ENCODE measurements at places on chromosomes 7 and 10. TPM values are rescaled to one million over a fixed set of nuclear protein-coding genes. Genes with fewer than 3 reads are reported as not detected.
A peak's percentile ranks its signal among the peaks of the same experiment; 100 is the strongest.

GRCh38 chr10:14456218-14456869 lies 125.6 kb upstream of the FRMD4A start:
- no peaks in the 10 kb centered on the region for H3K36me3 ChIP-seq
- H3K4me1 ChIP-seq, result no peaks in the 10 kb centered on the region

GRCh38 chr10:80451132-80451531 lies 3.0 kb upstream of the TSPAN14 start:
- no peak overlapping the region for H3K27ac ChIP-seq
- H3K4me3 ChIP-seq, result no peak overlapping the region
- H3K27me3 ChIP-seq, result no peaks in the 10 kb centered on the region
- H3K36me3 ChIP-seq, result no peaks in the 10 kb centered on the region
- peaks cover 19% of the 10 kb centered on the region for H3K4me1 ChIP-seq

- no peaks in the 10 kb centered on the region for H3K27me3 ChIP-seq
- no peaks in the 10 kb centered on the region for H3K36me3 ChIP-seq
- H3K4me1 ChIP-seq, result no peaks in the 10 kb centered on the region
- no peak for DNase-seq
- no peak overlapping the region for H3K27ac ChIP-seq
Observed at GRCh38 chr7:110856704-110857103, 234.2 kb upstream of the LRRN3 start.

DNA sequence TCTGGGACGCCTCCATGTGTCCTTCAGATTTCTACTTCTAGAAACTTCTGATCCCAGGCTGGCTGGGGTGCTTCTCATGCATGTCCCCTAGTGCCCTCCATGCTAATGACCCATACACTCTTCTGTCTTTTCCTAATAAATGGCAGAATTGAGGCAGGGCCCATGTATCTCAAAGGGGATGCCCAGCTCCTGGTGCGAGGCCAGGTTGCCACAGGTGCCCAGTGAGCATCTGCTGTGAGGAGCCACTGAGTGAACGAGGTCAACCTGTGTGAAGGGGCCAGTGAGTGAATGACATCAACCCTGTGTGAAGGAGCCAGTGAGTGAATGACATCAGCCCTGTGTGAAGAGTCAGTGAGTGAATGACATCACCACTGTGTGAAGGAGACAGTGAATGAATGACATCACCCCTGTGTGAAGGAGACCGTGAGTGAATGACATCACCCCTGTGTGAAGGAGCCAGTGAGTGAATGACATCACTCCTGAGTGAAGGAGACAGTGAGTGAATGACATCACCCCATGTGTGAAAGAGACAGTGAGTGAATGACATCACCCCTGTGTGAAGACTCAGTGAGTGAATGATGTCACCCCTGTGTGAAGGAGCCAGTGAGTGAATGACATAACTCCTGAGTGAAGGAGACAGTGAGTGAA lies 478.9 kb downstream of the PTPRN2 start:
- no peak overlapping the region for H3K27ac ChIP-seq
- no peaks in the 10 kb centered on the region for H3K36me3 ChIP-seq
- peaks cover 6% of the 10 kb centered on the region for H3K27me3 ChIP-seq

DNA sequence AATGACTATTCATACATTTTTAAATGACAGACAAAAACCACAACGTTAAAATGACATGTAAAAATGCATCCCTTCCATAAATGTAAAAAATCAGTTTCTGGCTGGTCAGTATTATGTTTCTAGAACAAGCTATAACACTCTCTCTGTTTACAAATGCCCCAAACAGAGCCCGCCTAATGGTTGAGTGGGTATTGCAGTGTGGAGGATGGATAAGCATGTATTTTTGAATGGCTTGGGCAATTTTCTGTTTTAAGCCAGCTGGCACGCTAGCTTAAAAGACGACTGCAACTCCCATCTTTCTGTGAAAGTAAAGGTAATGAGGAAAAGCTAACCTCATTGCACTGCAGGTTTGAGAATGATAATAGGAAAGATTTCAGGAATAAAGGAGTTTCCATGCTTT lies 430.7 kb downstream of the PARD3 start:
- no peaks in the 10 kb centered on the region for H3K4me1 ChIP-seq
- H3K27me3 ChIP-seq, result no peaks in the 10 kb centered on the region
- no peak for DNase-seq
- H3K4me3 ChIP-seq, result no peak overlapping the region

GRCh38 chr7:103704701-103705100 lies 258.7 kb upstream of the SLC26A5 start:
- no peak overlapping the region for H3K4me3 ChIP-seq
- H3K27ac ChIP-seq, result no peak overlapping the region
- no peaks in the 10 kb centered on the region for H3K4me1 ChIP-seq
- no peak for DNase-seq
- H3K36me3 ChIP-seq, result no peaks in the 10 kb centered on the region

DNA sequence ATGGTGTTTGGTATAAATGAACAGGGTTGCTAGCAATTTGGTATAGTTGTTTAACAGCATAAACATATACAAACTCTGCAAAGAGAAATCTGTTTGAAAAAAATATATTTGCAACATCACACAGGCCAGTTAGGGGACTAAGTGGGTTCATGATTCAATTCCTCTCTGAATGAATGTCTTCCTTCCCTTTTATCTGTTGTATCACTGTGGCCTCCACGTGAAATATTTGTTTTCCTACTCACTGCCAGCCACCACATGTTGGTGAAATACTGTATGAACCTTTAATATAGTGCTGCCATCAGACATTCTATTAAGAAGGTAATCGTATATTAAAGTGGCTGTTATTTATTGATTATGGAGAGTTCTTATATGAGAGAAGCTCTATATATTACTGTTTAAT lies 157.0 kb downstream of the ARID5B start:
- H3K27me3 ChIP-seq, result no peaks in the 10 kb centered on the region
- no peak for DNase-seq
- H3K4me1 ChIP-seq, result peaks cover 25% of the 10 kb centered on the region
- no peak overlapping the region for H3K27ac ChIP-seq

GRCh38 chr10:45235798-45236220 lies 79.6 kb downstream of the OR13A1 start:
- H3K4me1 ChIP-seq, result no peaks in the 10 kb centered on the region
- H3K36me3 ChIP-seq, result no peaks in the 10 kb centered on the region
- no peak overlapping the region for H3K27ac ChIP-seq
- H3K4me3 ChIP-seq, result no peak overlapping the region
- DNase-seq, result no peak

GRCh38 chr7:21526448-21526847 lies 16.4 kb upstream of the DNAH11 start:
- no peaks in the 10 kb centered on the region for H3K36me3 ChIP-seq
- no peaks in the 10 kb centered on the region for H3K27me3 ChIP-seq
- no peak overlapping the region for H3K27ac ChIP-seq
- H3K4me1 ChIP-seq, result no peaks in the 10 kb centered on the region

DNA sequence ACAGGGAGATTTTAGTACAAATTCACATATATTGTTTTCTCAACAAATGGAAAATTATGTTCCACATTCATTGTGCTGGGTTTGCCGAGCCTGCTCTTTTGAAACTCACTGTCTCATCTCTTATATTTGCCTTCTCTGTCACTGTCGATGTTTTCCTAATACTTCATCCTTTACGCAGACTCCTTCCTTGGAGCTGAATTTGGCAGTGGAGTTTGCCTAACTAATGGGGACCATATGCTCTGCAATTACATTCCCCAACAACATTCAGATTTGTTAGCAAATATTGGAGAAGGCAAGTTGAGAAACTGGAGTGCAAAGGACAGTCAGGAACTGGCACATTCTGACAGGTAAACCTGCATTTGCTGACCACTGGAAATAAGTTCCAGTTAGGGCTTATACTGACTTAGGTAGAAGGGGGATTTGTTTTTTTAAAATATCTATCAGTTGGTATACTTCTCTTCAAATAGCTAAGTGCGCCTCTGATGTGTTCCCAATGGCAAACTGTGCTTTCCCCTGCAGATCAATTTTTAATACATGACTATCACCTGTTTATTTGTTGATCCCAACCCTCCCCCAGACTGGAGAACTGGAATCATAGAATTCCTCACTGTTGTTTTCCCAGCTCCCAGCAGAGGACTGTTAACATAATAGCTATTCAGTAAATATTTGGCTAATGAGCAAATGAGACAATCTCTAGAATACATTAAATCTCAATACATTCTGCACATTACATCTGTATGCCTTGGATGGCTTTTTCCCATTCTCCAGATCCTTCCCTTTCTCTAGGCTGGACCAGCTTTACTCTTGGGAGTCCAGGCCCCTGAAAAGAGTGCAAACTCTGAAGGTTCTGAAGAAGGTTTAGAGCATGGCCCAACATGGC lies 769.3 kb downstream of the KCNMA1 start:
- DNase-seq, result no peak
- no peaks in the 10 kb centered on the region for H3K4me1 ChIP-seq
- no peak overlapping the region for H3K27ac ChIP-seq
- no peak overlapping the region for H3K4me3 ChIP-seq
- H3K36me3 ChIP-seq, result no peaks in the 10 kb centered on the region
- H3K27me3 ChIP-seq, result no peaks in the 10 kb centered on the region

- no peak overlapping the region for H3K4me3 ChIP-seq
- no peaks in the 10 kb centered on the region for H3K4me1 ChIP-seq
- DNase-seq, result no peak
- no peaks in the 10 kb centered on the region for H3K27me3 ChIP-seq
Observed at GRCh38 chr7:39670052-39670451, 46.7 kb downstream of the RALA start.

DNA sequence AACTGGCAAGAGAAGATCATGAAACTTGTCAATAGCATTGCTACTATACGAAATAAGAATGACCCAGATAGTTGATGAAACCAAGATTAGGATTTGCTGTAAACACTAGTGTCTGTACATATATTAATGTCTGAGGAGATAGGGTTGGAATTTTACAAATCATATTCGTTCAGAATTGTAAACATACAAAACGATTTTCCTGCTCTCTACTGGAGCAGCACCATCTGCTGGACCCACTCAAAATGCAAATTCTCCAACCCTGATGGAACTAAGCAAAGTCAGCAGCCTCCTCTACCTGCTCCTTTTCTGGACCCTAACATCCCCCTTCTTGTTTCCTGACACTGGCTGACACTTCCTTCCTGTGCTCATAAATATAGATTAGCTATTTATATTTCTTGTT lies 29.4 kb upstream of the SGMS1 start:
- no peak for DNase-seq
- H3K36me3 ChIP-seq, result no peaks in the 10 kb centered on the region
- peaks cover 12% of the 10 kb centered on the region for H3K4me1 ChIP-seq
- H3K27ac ChIP-seq, result no peak overlapping the region
- H3K27me3 ChIP-seq, result no peaks in the 10 kb centered on the region
- no peak overlapping the region for H3K4me3 ChIP-seq

GRCh38 chr7:27116962-27117886 lies 13.3 kb downstream of the HOXA4 start:
- DNase-seq, result no peak
- no peaks in the 10 kb centered on the region for H3K36me3 ChIP-seq

GRCh38 chr10:6200734-6201515 lies 1.8 kb upstream of the PFKFB3 start:
- no peaks in the 10 kb centered on the region for H3K27me3 ChIP-seq
- H3K36me3 ChIP-seq, result no peaks in the 10 kb centered on the region
- H3K4me1 ChIP-seq, result peaks cover 39% of the 10 kb centered on the region
- peak overlapping the region; percentile 35 for H3K27ac ChIP-seq
- DNase-seq, result peak; percentile 64

DNA sequence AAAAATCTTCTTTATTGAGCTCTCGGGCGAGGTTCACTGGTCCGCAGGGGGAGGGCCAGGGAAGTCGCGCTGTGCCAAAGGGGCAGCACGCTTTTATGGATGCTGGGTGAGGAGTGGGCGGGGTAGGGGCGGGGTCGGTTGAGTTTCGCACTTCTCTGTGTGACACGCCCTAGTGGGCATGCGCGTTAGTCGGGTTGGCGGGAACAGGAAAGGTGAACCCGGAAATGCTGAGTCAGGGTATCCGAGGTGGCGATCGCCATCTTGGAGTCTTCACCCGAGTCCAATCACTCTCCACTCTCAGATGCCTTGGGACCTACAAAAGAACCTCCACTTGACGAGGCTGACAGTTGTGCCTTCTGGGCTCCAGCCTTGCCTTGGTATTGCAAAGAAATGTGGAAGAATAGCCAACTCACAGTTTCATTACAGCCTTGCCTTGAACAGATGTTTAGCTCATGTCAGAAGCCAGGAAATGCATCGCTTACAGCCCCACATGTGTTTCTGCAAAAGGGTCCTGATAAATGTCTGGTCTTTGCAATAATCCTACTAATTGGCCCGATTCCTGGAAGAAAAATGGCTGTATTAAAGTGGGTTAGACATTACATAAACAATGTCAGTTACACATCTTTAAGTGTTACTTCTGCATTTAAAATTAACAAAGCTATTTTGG lies 64.1 kb downstream of the AHR start:
- H3K27me3 ChIP-seq, result no peaks in the 10 kb centered on the region
- H3K4me3 ChIP-seq, result no peak overlapping the region
- DNase-seq, result no peak
- no peaks in the 10 kb centered on the region for H3K36me3 ChIP-seq
- no peaks in the 10 kb centered on the region for H3K4me1 ChIP-seq

DNA sequence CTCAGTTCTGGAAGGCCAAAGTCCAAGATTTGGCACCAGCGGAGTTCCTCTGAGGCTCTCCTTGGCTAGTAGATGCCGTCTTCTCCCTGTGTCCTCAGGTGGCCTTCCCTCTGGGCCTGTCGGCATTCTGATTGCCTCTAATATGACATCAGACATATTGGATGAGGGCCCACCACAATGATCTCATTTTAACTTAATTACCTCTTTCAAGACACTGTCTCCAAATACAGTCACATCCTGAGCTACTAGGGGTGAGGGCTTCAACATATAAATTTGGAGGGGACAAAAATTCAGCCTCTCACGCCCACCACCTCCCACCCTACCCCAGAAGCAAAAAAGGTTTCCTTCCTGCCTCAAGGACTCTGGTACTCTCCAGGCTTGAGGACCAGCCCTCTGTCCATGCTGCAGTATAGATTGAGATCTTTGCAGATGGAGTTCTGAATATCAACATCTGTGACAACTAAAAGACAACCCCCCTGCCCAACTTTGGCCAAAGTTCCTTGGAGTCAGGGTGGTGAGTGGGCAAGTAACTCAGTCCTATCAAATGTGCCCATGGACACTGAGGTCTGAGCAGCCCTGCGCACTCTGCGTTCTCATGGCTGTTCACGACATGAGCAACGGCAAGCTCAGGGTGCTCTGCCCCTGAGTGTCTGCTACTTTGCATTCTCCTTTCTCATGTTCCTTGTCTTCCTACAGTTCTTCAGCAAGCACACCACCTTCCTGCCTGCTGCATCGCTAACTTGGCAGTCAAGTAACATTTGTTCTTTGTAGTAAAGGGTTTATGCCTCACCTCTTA lies 11.5 kb downstream of the TMEM176B start:
- no peak for DNase-seq
- H3K27me3 ChIP-seq, result peaks cover 3% of the 10 kb centered on the region
- H3K27ac ChIP-seq, result no peak overlapping the region
- no peak overlapping the region for H3K4me3 ChIP-seq

GRCh38 chr10:130246113-130246512 lies 109.9 kb downstream of the GLRX3 start:
- H3K36me3 ChIP-seq, result no peaks in the 10 kb centered on the region
- no peak for DNase-seq
- peaks cover 8% of the 10 kb centered on the region for H3K27me3 ChIP-seq
- H3K4me1 ChIP-seq, result peaks cover 11% of the 10 kb centered on the region

DBF4 gene
- 58.1 TPM for total RNA-seq

IRF5 gene
- 1.7 TPM for total RNA-seq

H2BK1 gene
- not detected for total RNA-seq

TFAM gene
- total RNA-seq, result 50.5 TPM

ARMC10 gene
- total RNA-seq, result 6.9 TPM

LIPK gene
- not detected for total RNA-seq
